GM04504 (cell line): ENCODE measurements at places on chromosomes 12 and 14.
A peak's percentile ranks its signal among the peaks of the same experiment; 100 is the strongest.

DNA sequence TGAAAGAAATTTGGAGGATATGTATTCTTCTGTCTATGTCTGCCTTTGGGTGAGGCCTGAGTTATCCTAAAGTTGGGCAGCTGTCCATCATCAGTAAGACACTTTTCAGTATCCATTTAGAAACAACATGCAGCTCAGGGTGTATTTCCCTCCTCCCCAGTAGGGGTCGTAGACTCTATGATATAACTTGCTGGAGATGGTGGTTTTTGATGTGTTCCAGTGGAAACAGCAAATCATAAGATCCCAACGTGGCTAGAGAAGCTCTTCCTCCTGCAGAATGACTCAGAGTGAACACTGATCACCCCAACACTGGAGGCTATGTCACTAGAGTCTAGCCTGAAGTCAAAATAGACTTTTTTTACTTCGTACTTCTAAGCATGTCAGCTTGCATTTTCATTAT lies 331.6 kb upstream of the STXBP6 start:
- no peak for DNase-seq

GRCh38 chr14:75411214-75411540 lies 16.6 kb upstream of the JDP2 start:
- no peak for DNase-seq

- DNase-seq = no peak
Observed at GRCh38 chr14:92670643-92671366, 77.6 kb downstream of the LGMN start.

- DNase-seq = peak; percentile 17
Observed at GRCh38 chr12:30692470-30692869, 3.2 kb downstream of the IPO8 start.
